D341Med (cell line): ENCODE measurements at places on chromosomes 6 and 20.

DNA sequence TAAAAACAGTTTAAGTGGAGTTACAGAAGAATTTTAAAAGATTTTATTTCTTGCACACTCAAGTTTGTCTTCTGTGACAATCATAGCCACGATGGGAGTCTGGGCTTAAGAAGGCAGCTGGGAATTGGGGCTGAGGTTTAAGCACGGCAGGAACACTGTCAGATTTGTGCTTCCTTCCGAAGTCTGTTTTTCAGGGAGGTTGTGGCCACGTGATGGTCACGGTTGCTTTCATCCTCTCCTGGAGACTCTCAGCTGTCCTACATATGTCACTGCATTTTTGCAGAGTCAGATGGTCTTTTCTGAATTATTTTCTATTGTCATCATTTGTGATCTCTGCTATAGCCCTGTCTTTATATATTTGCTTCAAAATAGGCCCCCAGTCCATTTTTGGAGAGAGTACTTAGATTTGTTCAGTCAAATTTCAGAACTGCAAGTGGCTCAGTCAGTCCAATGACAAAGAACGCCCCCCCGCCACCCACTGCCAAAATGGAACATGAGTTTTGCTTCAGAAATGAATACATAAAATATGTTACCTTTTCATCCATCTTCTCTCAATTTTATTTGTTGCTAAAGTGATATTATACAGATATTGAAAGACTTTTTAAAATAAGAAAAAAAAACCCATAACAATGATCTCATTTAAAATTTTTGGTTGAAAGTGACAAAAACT lies 111.8 kb upstream of the ZFP64 start:
- DNase-seq = no peak

DNA sequence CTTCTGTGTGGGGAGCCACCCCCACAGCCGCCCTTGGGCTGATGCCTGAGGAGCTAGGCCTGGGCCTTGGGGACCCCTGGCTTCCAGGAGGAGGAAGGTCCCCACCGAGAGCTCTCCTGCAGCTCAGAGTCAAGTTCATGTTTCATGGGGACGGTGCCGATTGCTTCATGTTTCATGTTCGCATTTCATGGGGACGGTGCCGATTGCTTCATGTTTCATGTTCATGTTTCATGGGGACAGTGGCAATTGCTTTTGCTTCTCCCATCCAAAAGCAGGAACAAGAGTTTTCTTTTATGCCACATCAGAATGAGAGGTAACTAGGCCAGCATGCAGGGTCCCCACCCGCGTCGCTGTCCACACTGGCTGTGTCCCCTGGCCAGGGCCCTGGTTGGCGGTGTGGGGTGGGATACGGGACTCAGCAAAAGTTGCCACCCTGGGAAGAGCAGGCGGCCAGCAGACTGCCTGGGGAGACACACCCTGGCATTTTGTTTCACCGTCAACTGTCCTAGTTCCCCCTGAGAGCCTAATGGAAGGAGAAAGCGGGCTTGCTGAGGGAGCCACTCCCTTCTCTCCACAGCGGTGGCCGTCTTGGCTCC lies 46.0 kb downstream of the DACT2 start:
- DNase-seq = no peak

GRCh38 chr20:44772636-44773035 lies 27.0 kb downstream of the KCNK15 start:
- DNase-seq = no peak

GRCh38 chr6:2061880-2062279 lies 183.5 kb downstream of the GMDS start:
- DNase-seq = no peak

DNA sequence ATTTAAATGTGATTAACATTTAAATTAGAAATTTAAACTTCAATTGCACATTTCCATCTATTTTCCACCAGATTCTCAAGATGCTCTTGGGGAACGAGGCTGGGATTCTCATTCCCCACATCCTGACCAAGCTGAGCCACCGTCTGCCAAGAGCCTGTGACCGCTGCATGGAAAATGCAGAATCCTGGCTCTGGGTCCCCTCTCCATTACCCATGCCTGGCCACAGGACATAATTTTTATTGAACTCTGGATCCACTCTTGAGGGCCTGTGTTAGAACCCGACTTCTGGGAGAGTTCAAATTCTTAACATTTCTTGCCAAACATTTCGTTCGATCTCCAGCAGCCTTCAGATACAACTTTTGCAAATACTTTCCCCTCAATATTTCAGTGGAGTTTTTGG lies 201.6 kb upstream of the SNX9 start:
- no peak for DNase-seq
